ENCODE measurements at places on chromosomes 2 and 18. TPM values are rescaled to one million over a fixed set of nuclear protein-coding genes. Genes with fewer than 3 reads are reported as not detected.

- H3K4me3 ChIP-seq, result no peak overlapping the region
- no peak for DNase-seq
- H3K4me1 ChIP-seq, result no peaks in the 10 kb centered on the region
- H3K27ac ChIP-seq, result no peak overlapping the region
Measured at GRCh38 chr18:57009844-57010243, 137.0 kb upstream of the BOD1L2 start.

GRCh38 chr2:169849710-169850109, 22.5 kb downstream of the UBR3 start:
- no peak for DNase-seq
- no peak overlapping the region for H3K4me3 ChIP-seq
- no peak overlapping the region for H3K27ac ChIP-seq
- peaks cover 10% of the 10 kb centered on the region for H3K36me3 ChIP-seq
- no peaks in the 10 kb centered on the region for H3K27me3 ChIP-seq

- no peaks in the 10 kb centered on the region for H3K27me3 ChIP-seq
- peak overlapping the region; percentile 70 for H3K27ac ChIP-seq
- peaks cover 24% of the 10 kb centered on the region for H3K36me3 ChIP-seq
Measured at GRCh38 chr18:9535430-9535991, 60.2 kb downstream of the RALBP1 start.

DNA sequence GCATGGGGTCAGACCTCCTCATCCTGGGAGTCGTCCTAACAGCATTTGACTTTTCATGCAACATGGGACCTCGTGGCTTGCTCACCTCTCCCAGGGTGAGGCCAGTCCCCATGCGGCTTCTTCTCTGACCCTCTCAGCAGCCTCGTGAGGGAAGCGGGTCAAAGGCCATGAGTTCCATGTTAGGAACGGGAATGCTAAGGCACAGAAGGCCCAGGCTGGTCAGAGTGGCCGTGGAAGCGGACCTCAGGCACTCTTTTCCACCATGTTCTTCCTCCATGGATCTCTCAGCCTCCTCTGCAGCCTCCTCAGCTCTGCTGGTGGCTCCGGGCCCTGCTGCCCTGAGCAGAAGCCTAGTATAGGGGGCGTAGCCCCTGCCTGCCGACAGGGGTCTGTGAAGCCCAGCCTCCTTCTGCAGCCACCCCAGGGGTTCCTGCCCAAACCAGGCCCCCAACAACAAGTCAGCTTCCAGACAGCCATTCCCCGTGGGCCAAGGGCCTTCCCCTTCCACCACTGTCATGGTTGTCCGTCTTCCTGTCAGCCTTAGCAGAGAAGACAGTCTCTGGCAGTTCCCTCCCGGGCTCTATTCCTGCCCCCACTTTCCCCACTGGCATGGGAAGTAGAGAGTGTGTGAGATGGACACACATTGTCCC, 60.0 kb upstream of the OTOF start:
- no peak overlapping the region for H3K4me3 ChIP-seq
- no peaks in the 10 kb centered on the region for H3K36me3 ChIP-seq
- H3K4me1 ChIP-seq, result peaks cover 20% of the 10 kb centered on the region
- no peak overlapping the region for H3K27ac ChIP-seq
- H3K27me3 ChIP-seq, result peaks cover 18% of the 10 kb centered on the region
- DNase-seq, result no peak

SMIM21 gene
- total RNA-seq, result not detected

GRCh38 chr2:232809349-232810124, 33.2 kb upstream of the KCNJ13 start:
- DNase-seq, result no peak
- no peaks in the 10 kb centered on the region for H3K27me3 ChIP-seq
- H3K4me1 ChIP-seq, result no peaks in the 10 kb centered on the region
- H3K4me3 ChIP-seq, result no peak overlapping the region
- no peak overlapping the region for H3K27ac ChIP-seq

DNA sequence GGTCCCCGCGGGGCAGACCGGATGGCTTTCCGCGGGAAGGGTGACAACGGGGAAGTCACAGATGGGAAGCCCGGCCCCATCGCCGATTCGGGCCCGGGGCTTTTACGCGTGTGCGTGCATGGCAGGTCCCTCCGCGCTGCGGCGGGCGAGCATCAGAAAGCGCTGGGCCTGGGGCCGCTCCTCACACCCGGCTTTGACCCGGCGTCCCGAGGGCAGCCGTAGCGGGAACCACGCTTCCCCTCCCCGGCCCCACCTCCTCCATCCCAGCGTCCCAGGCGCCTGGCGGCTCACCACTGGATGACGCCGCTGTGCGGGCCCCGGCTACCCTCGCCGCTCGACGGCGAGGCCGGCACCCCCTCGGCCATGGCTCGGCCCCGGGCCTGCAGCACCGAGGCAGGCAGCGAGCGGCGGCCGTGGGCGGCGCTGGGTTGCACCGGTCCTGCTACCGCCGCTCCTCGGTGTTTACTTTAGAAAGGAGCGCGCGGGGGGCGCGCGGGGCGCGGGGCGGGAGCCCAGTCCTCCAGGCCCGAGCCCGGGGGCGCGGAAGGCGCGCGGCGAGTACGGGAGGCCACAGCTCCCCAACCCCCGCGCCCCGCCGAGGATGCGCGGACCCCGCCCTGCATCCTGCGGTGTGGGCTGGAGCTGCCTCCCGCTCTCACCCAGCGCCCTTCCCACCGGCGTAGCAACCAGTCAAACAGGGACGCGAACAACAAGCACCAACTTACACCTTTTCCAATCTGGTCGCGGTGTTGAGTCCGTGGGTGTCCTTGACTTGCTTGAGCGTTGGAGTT, 806 bp downstream of the RFX8 start:
- H3K4me3 ChIP-seq, result peak overlapping the region; percentile 83
- peak; percentile 73 for DNase-seq
- peaks cover 13% of the 10 kb centered on the region for H3K4me1 ChIP-seq
- peaks cover 43% of the 10 kb centered on the region for H3K27me3 ChIP-seq
- peak overlapping the region; percentile 72 for H3K27ac ChIP-seq

GRCh38 chr2:133838642-133839365, 270.5 kb upstream of the NCKAP5 start:
- no peak overlapping the region for H3K27ac ChIP-seq
- H3K36me3 ChIP-seq, result no peaks in the 10 kb centered on the region
- no peak for DNase-seq
- no peak overlapping the region for H3K4me3 ChIP-seq

- no peak for DNase-seq
- no peak overlapping the region for H3K4me3 ChIP-seq
- peak overlapping the region; percentile 57 for H3K27ac ChIP-seq
- H3K27me3 ChIP-seq, result no peaks in the 10 kb centered on the region
- peaks cover 46% of the 10 kb centered on the region for H3K4me1 ChIP-seq
Measured at GRCh38 chr2:159035790-159036411, 67.5 kb downstream of the TANC1 start.

- DNase-seq, result no peak
- no peaks in the 10 kb centered on the region for H3K4me1 ChIP-seq
- no peak overlapping the region for H3K27ac ChIP-seq
- peaks cover 27% of the 10 kb centered on the region for H3K36me3 ChIP-seq
- H3K4me3 ChIP-seq, result no peak overlapping the region
Measured at GRCh38 chr2:15205562-15205961, 355.6 kb downstream of the NBAS start.

GRCh38 chr2:46781468-46782189, 134.0 kb downstream of the MCFD2 start:
- no peak for DNase-seq
- H3K4me3 ChIP-seq, result no peak overlapping the region
- H3K36me3 ChIP-seq, result no peaks in the 10 kb centered on the region
- H3K4me1 ChIP-seq, result no peaks in the 10 kb centered on the region

- DNase-seq, result no peak
- H3K36me3 ChIP-seq, result no peaks in the 10 kb centered on the region
- no peak overlapping the region for H3K4me3 ChIP-seq
- no peak overlapping the region for H3K27ac ChIP-seq
- peaks cover 20% of the 10 kb centered on the region for H3K4me1 ChIP-seq
Measured at GRCh38 chr2:108922141-108922915, 66.7 kb downstream of the EDAR start.

GRCh38 chr18:47399475-47399874, 148.0 kb upstream of the SKOR2 start:
- no peak overlapping the region for H3K27ac ChIP-seq
- no peak overlapping the region for H3K4me3 ChIP-seq
- H3K4me1 ChIP-seq, result no peaks in the 10 kb centered on the region

DNA sequence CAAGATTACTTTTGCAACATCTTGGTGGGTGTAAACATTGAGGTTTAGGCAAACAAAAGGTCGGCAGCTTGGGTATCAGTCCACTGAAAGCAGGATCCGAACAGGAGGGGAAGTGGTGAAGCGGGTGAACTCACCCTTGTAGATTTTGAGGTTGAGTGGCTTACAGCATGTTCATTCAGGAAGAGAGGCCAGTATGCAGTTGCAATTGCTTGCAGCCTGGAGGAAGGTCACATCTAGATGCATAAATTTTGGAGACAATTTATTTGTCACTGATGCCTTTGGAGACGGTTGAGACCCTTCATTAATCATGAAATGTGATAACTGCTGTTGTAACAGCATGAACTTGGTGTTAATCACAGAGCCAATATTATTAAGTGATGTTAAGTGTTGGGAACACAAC, 131.1 kb downstream of the LTBP1 start:
- H3K27me3 ChIP-seq, result no peaks in the 10 kb centered on the region
- no peak for DNase-seq
- H3K27ac ChIP-seq, result peak overlapping the region; percentile 46
- H3K36me3 ChIP-seq, result peaks cover 9% of the 10 kb centered on the region

DNA sequence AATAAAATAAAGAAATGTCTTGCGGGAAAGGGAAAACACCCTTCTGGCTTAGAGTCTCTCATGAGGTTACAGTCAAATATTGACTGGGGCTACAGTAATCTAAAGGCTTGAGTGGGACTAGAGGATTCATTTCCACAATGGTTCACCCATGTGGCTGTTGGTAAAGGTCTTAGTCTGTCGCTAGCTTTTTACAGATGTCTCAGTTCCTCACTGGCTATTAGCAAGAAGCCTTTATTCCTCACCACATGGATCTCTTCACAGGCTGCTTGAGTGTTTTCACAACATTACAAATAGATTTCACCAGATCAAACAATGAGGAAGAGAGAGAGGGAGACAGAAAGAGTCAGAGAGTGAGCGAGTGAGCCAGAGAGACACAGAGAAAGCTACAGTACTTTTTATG, 8.3 kb upstream of the ZC3H15 start:
- peaks cover 5% of the 10 kb centered on the region for H3K36me3 ChIP-seq
- H3K27me3 ChIP-seq, result no peaks in the 10 kb centered on the region
- no peak overlapping the region for H3K27ac ChIP-seq
- no peak for DNase-seq

GRCh38 chr18:6730416-6731221, 1.1 kb downstream of the ARHGAP28 start:
- peak overlapping the region; percentile 1 for H3K27ac ChIP-seq
- DNase-seq, result no peak
- H3K4me3 ChIP-seq, result peak overlapping the region; percentile 96
- H3K36me3 ChIP-seq, result no peaks in the 10 kb centered on the region

XDH gene
- total RNA-seq, result 2.5 TPM

GRCh38 chr2:27980242-27980641, 89.7 kb downstream of the BABAM2 start:
- H3K36me3 ChIP-seq, result no peaks in the 10 kb centered on the region
- no peaks in the 10 kb centered on the region for H3K27me3 ChIP-seq
- no peak overlapping the region for H3K27ac ChIP-seq
- no peak for DNase-seq
- no peak overlapping the region for H3K4me3 ChIP-seq

CD207 gene
- total RNA-seq, result not detected

GRCh38 chr2:230869914-230870543, 5.3 kb downstream of the ITM2C start:
- peaks cover 40% of the 10 kb centered on the region for H3K4me1 ChIP-seq
- H3K4me3 ChIP-seq, result peak overlapping the region; percentile 84
- no peaks in the 10 kb centered on the region for H3K27me3 ChIP-seq

- H3K27ac ChIP-seq, result no peak overlapping the region
- H3K4me1 ChIP-seq, result peaks cover 11% of the 10 kb centered on the region
- H3K36me3 ChIP-seq, result no peaks in the 10 kb centered on the region
Measured at GRCh38 chr2:160647967-160648685, 154.5 kb upstream of the RBMS1 start.

DNA sequence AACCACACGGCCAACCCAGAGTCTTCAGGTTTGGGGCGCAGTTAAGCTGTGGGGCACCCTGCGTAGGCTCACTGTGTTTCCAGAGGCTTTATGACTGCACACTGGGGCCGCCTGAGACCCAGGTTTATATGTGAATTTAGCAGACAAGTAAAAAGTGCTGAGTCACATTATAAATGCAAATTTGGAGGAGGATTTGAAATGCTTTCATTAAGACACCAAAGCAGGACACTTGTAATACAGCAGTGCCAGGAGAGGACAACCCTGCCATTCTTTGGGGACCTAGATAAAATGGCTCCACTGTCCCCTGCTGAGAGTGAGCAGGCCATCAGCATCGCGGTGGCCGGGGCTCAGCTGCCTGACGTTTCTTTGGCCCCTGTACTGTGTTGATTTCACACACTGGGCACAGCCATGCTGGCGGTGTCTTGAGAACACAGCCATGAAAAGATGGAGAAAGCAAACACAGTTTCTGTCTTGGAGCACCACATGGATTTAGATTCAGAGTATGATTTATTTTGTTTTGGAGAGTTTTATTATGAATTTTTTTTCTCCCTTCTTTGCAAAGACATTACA, 10.2 kb downstream of the ACKR3 start:
- H3K36me3 ChIP-seq, result peaks cover 49% of the 10 kb centered on the region
- H3K4me3 ChIP-seq, result no peak overlapping the region
- peaks cover 62% of the 10 kb centered on the region for H3K4me1 ChIP-seq
- DNase-seq, result no peak
- H3K27me3 ChIP-seq, result no peaks in the 10 kb centered on the region
- no peak overlapping the region for H3K27ac ChIP-seq
